Activated CD4-positive, alpha-beta T cell treated with anti-CD3 and anti-CD28 coated beads for 48 hours (primary cell): ENCODE measurements at places on chromosomes 3 and 15.
A peak's percentile ranks its signal among the peaks of the same experiment; 100 is the strongest.

DNA sequence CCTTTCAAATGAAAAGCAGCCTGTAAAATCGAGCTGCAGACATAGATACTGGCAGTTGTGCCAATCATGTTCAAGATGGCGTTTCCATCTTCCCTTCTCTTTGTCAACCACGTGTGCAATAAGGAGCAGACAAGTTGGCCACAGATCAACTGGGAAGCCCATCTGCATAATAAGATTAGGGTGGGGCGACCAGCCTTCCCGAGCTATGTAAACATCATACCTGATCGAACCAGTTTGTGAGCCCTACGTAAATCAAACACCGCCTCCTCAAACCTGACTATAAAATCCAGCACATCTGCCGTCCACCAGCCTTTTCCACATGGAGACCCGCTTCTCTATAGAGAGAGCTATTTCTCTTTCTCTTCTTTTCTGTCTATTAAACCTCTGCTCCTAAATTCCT, 37.2 kb downstream of the TRIM42 start:
- DNase-seq = no peak

GRCh38 chr15:27057904-27058645, 87.1 kb downstream of the GABRG3 start:
- DNase-seq = no peak

- no peak for DNase-seq
Measured at GRCh38 chr3:74842141-74842540, 227.7 kb upstream of the CNTN3 start.

DNA sequence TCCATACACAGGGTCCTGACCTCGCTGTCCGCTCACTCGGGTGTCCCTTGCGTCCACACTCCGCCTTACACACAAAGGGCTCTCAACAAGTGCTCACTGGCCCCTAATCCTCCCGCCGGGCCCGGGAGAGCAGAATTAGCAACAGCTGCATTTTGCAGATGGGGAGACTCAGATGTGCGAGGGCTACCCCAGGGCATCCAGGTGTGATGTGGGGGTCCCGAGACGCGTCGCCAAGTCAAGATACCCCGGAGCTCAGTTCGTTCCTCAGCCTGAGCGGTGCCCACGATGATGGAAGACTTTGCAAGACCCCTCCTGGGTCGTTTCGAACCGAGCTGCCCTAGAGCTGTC, 14.9 kb upstream of the WNT7A start:
- DNase-seq = no peak

DNA sequence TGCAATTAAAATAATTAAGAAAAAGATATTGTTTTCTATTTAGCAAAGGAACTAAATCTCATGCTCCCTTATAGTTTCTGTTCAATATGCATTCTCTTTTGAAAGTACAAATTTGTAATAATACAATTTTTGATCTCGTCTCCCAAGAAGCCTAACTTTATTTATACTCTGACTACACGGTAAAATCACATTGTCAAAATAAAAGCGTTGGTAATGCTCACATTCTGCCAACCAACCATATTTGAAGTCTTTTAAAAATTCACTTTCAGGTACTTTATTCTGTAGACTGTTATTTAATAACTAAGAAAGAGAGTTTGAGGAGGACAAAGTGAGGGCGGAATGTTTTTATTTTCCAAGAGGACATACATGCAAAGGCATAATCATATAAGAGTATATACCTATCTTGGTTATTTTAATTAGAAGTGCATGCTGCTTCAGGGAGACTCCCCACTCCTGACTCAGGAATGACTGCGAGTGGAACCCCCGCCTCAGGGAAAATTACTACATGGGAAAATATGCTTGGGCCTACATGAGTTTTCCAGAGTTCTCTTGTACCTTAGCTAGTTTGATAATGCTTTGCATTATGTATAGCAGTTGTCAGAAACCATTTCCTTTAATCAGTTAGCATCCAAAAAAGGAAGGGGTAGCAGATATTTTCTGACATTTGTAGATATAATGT, 19.3 kb downstream of the MBNL1 start:
- DNase-seq = no peak

- no peak for DNase-seq
Measured at GRCh38 chr3:106401666-106402490, 533.1 kb upstream of the CBLB start.

- DNase-seq = peak; percentile 15
Measured at GRCh38 chr15:68354923-68355322, 77.0 kb downstream of the ITGA11 start.

DNA sequence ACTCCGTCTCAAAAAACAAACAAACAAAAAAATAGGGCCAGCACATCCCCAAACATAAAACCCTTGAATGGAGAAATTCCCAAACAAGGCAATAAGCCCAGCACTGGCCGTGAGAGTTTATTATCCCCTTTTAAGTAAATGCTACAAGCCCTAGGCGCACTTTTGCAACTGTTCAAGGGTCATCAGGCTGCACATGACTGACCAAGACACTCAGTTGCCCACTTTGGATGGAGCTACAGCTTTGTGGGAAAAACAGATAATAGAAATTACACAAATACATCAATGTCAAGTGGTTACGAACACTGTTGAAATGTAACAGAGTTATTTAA, 33.7 kb upstream of the ZNF445 start:
- no peak for DNase-seq

DNA sequence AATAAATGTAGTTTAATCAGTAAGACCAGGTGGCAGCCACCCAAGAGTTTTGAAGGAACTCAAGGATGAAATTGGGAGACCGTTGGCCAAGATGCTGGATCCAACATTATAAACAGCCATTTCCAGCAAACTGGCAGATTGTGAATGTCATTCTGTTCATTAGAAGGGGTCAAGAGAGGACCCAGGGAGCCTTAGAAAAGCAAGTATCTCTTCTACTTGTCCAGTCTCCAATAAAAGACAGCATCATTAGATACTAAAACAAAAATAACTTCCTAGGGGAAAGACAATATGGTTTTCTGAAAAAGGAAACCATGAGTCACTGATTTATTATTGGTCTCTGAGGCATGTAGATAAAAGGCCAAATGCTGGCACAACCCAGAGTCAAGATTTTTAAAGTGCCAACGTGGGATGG, 67.9 kb downstream of the GADL1 start:
- no peak for DNase-seq

DNA sequence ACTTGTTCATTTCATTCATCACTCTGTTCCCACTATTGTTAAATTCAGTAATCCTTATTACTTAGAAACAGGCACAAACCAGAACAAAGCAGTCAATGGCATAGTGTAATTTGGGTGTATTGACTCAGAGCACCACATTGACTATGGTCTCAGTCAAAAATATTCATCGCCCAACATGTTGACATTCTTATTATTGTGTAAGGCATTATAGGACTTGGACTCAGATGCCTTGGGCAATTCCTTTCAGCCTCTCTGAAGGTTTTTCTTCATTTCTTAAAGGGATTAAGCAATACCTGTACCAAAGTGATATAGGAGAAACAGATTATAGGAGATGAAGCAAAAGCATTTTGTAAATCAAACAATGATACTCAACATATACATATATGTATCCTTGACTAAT, 114.7 kb upstream of the BHLHE40 start:
- no peak for DNase-seq

- no peak for DNase-seq
Measured at GRCh38 chr3:129346695-129347457, 68.2 kb downstream of the HMCES start.

GRCh38 chr3:13009946-13010315, 63.3 kb downstream of the IQSEC1 start:
- DNase-seq = no peak

GRCh38 chr3:127822041-127822681, at the start of gene MGLL:
Gene MGLL, minus strand, starts transcription at chr3:127822515. Its CDS starts 197 bp downstream, at chr3:127822318.
- no peak for DNase-seq

DNA sequence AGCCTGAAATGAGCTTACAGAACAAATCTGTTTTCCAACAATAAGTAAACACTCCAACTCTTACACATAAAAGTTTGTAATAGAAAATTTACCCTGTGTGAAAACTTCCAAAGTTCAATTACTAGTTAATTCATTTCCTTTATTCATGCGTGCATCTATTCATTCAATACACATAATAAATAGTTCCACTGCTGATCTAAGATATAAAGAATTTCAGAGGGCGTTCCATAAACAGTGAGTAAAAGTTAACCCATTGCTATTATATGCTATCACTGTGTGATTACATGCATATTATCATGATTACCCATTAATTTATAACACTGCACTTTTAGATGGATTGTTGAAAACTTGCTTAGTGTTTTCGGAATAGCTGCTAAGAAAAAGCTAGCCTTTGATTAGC, 36.2 kb upstream of the CFAP20DC start:
- no peak for DNase-seq

GRCh38 chr3:98744283-98744682, 18.9 kb upstream of the ST3GAL6 start:
- no peak for DNase-seq
